ENCODE measurements at places on chromosomes 3 and 15.

GRCh38 chr3:146502887-146503460 is 33.6 kb upstream of the PLSCR2 start:
- DNase-seq = no peak

GRCh38 chr3:2684046-2684445 is 426.1 kb downstream of the IL5RA start:
- no peak for DNase-seq

- no peak for DNase-seq
Observed at GRCh38 chr15:89375093-89376005, 40.7 kb upstream of the POLG start.

GRCh38 chr3:112333381-112334317 is 693 bp downstream of the CD200 start:
- DNase-seq = no peak

DNA sequence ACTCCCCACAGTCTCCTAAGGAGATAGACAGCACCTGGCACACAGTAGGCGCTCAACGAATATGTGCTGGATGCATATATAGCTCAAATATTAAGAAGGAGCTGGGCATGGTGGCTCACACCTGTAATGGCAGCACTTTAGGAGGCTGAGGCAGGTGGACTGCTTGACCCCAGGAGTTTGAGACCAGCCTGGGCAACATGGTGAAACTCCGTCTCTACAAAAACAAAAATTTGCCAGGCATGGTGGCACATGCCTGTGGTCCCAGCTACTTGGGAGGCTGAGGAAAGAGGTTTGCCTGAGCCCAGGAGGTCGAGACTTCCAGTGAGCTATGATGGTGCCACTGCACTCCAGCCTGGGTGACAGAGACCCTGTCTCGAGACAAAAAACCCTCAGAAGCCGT is 37.4 kb downstream of the UMPS start:
- no peak for DNase-seq

GRCh38 chr3:142348460-142348859 is 99.4 kb downstream of the XRN1 start:
- no peak for DNase-seq

GRCh38 chr3:27675287-27675686 is 46.8 kb downstream of the EOMES start:
- no peak for DNase-seq

GRCh38 chr3:159787178-159787574 is 201.5 kb upstream of the IL12A start:
- DNase-seq = no peak

DNA sequence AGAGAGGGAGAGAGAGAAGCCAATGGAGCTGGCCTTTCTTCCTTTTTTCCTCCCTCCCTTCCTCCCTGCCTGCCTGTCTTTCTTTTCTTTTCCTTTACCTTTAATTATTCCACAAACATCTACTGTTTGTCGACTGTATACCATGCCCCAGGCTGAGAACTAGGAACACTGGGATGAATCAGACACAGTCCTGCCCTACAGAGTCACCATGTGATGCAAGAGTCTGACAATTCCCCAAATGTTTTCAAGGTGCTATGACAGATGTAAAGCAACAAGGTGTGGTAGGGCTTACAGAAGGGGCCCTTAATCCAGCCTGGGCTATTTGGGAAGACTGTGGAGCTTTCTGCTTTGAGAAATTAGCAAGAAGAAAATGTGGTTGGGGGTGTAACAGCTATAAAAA is 4.0 kb upstream of the SPSB4 start:
- DNase-seq = no peak

- DNase-seq = no peak
Observed at GRCh38 chr15:52095597-52096262, 16.8 kb downstream of the BCL2L10 start.

DNA sequence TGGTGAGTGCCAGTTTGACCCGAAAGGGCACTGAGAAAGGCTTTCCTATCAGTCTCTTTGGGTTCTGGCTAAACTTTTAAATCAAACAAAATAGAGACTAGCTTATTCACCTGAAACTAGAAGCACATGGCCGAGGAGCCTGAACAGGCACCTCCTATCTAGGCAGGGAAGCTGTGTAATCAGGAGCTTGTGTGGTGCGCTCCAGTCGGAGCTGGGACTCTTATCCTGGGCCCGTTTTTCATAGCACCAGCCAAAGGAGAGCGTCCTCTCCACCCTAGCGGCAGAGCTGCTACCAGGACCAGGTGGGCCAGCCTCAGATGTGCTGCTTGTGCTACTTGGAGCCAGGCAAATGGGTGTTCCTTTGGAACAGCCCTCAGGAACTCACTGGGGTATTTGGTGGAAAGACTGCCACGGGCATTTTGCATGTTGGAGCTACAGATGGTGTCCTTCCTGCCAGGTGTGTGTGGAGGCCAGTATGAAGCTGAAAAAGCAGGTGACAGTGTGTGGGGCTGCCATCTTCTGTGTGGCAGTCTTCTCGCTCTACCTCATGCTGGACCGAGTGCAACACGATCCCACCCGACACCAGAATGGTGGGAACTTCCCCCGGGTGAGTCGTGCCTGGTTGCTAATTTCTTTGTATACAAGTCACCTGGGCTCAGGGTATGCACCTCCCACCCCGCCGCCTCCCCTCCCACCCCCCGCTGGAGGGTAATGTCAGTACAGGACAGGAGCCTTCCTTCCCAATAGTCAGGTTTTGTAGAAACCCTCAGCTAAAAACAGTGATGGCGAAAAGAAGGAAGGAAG is 833 bp downstream of the MAN2A2 start:
- DNase-seq = no peak

DNA sequence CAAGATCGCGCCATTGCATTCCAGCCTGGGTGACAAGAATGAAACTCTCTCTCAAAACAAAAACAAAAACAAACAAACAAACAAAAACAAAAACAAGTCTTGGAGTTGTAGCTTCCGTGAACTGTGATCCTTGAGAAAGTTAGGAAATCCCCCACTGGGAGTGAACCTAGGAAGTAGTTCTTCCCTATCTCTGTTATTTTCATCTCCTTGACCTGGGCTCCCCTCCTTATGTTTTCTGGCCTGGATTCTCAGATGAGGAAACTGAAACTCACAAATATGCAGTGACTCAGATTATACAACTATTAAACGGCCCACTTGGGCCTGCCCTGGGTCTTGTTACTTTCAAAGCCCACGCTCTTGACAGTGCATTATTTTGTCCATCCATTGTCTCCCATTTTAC is 29.7 kb downstream of the SAXO2 start:
- no peak for DNase-seq

GRCh38 chr3:127671523-127672428 is 976 bp upstream of the ABTB1 start:
- DNase-seq = no peak

- peak; percentile 31 for DNase-seq
Observed at GRCh38 chr3:53109891-53110771, 20.1 kb downstream of the RFT1 start.

GRCh38 chr15:51796847-51797401 is 32.5 kb upstream of the TMOD3 start:
- no peak for DNase-seq

DNA sequence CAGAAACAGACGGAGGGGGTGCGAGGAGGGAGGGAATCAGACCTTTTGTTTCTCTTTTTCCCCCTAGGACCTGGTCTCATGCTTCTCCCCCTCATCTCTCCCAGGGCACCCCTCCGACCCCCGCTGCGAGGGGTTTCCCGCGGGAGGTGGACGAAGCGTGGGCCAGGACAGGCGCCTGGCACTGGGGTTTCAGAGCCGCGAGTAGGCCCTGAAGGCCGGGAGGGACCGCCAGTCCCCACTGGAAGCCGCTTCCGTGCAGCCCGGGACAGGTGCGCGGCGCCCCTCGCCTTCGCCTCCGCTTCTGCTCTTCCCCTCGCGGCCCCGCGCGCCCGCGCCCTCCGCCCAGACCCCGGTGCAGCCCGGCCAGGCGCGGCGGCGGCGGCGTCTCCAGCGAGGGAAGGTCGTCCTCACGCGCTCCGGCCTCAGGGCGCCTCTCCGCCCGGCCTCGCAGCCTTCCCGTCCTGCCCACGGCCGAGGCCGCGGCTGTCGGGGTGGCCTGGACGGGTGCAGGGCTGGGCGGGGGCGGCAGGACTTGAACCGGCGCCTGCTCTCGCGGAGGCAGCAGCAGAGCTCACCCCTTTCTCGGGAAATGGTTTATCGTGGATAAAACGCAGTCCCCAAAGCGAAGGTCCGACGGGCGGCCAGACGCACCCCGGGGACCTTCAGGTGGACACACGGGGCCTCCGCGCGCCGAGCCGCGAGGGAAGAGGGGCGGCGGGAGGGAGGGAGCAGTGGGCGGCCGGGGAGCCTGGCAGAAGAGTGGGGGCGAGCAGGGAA is 31.5 kb upstream of the ADAMTS17 start:
- no peak for DNase-seq

DNA sequence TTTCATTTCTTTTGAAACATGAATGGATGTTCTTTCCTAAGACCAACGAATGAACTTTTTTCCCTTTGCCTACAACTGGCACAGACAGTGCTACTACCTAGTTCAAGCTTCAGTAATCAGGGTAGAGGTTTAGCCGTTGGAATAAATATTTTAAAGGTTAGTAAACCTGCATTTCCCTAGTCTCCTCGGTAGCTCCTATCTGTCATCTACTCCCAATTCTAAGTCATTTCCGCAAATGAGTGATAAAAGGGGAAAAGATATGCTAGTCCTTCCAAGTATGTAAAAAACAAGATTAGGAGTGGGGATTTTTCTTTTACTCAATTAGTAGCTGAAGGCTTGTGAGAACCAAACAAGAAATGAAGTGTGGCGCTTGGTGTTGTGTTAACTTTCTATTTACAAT is 15.2 kb downstream of the SLTM start:
- DNase-seq = no peak

Data from GM12864 (cell line).